ENCODE measurements at places on chromosomes 2 and 18.

- DNase-seq = peak; percentile 91
Measured at GRCh38 chr2:72115110-72116080, 32.3 kb downstream of the CYP26B1 start.

DNA sequence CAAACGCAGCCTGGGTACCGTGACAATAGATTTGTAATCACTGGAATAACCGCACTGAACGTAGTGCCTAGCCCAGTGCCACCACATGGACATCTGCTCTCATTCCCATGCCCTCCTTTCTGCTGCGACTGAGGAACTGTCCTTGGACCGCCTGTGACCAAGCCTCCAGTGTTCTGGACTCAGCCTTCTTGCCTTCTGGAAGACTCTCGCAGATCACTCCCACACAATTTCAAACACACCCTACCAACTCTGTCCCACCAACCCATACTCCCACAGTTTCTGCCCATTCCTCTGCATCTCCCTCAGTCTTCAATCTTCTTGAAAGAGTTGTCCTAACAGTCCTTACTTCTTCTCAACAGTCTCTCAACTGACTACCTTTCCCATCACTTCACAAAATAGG, 2.1 kb downstream of the RNF149 start:
- no peak for DNase-seq

DNA sequence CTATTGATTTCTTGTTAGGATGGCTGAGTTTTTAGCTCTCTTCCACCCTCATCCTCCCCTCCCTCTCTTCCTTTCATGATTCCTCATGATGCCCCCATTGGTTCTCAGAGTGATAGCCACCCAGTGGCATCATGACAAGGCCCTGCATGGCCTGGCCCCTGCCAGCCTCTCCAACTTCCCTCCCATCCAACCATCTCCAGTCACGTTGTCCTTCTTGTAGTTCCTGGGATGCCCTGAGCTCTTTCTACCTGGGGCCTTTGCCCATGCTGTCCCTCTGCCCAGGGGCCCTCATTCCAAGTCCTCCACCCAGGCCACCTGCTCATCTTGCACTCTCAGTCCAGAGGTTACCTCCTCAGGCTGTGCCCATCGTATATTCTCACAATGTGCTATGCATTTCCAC, 247.5 kb downstream of the TFCP2L1 start:
- DNase-seq = no peak

- DNase-seq = no peak
Measured at GRCh38 chr2:179671043-179671981, 190.1 kb downstream of the ZNF385B start.

- DNase-seq = no peak
Measured at GRCh38 chr18:37448946-37449345, 116.7 kb downstream of the CELF4 start.

DNA sequence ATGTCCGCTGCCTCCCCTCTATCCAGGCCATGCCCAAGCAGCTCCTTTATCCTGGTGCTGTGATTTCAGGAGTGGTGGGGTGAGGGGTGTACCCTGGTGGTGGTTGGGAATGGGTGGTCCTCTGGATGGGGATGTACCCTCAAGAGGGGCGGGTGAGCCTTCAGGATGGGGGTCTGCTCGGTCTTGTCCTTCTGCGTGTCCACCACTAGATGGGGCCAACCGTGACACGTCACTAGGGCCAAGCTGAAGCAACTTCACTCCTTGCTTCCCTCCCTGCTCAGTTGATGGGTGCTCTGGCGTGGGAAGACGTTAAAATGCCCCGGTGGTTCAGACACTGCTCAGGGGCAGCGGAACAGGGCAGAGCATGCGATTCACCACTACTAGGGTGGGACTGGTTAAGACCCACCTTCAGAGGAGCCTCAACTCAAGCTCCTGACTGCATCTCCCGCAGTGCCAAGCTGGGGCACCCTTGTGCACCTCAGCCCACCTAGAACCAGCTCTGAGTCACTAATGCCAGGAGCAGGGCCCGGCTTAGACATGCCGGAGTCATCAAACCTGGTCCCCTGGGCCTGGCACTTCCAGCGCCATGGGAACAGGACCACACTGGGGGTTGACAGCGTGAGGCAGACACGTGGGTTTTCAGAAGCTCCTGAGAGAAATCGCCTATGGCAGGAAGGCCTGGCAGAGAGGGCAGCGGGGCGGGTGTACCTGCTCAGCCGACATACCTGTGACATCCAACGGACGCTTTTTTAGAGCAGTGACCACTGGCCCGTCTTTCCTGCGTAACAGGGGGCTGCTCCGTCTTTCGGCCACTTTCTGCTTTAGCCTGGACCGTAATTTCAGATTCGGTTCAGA, 256.7 kb downstream of the HDAC4 start:
- peak; percentile 47 for DNase-seq

DNA sequence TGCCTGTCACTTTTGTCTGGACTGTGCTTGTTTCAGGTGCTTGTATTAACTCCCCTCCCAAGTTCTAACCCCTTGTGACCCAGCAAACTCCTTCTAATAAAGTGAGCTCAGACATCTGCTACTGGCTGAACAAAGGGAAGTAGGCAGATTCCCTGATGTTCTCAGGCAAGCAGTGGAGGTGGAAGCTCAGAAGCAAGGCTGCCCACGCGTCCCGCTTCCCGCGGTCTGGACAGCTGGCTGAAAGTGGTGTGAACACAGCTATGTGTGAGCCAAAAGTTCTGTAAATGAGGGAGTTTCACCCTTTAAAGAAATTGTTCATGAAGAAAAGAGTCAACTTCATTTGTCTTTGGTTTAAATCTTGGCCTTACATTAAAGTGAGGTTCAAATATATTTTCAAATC, 40.0 kb downstream of the NAPG start:
- no peak for DNase-seq

DNA sequence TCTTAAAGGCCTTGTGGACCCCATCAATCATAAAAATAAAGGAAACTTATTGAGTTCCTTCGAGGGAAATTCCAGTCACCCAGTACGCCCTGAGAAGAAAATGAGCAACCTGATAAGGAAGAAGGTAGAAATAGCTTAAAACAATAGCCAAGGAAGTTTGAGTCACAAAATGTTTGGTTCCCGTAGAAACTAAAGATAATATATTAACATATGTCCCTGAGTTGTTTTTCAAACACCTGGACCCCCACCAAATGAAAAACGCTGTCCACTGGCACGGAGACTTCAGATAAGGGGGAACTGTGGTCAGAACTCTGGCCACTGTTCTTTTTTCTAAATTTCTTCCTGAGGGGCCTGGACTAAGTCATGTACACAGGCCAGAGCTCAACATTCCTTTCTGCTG, 669.1 kb downstream of the ADCYAP1 start:
- DNase-seq = no peak

DNA sequence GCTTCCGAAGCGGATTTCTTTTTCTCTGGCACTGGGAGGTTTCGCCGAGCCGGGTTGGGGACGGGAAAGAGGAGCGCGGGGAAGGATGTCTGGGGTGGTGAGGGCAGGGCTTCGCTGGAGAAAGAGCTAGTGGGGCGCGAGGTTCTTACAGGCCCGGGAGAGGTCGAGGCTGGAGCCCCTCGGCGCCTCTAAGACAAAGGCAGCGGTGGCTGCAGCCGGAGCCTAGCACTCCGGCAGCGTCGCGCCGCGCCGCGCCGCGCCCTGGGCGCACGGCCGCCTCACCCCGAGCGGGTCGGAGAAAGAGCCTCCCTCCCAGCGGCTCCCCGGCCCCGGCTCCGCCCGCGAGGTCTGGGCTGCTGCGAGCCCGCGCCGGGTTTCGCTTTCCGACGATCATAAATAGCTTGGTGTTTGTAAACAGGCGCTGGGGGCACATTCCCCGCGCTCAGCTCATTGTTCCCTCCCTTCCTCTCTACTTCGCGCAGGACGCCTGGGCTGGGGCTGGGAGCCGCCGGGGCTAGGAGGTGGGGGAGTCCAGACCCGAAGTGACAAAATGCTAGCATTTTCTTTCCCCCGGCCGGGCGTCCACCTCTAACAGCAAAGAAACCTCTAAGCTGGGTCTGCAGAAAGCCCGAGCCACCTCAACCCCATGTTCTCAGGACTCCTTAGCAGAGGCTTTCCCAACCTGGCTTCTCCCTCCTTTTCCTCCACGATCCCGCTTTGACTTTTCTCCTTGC, 813 bp upstream of the MEIS1 start:
- DNase-seq = peak; percentile 72

DNA sequence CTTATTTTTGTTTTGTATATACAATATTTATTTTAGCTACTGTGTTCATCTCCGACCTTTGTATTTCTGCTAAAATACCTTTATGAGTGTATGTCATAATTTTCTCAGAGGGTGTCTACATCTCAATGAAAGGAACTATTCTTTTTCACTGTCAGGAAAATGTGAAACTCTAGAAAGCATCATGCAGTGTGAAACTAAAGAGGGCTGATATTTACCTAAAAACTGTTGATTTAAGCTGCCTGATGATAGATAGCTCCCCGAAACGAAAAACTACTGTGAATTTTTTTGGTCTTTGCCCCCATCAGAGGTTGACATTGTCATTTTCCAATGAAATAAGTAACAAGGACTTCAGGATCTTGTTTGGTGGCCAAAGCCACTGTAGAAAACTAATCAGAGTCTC, 38.8 kb downstream of the TMEM178A start:
- no peak for DNase-seq

- no peak for DNase-seq
Measured at GRCh38 chr18:8097927-8098326, 511.3 kb upstream of the RAB12 start.

DNA sequence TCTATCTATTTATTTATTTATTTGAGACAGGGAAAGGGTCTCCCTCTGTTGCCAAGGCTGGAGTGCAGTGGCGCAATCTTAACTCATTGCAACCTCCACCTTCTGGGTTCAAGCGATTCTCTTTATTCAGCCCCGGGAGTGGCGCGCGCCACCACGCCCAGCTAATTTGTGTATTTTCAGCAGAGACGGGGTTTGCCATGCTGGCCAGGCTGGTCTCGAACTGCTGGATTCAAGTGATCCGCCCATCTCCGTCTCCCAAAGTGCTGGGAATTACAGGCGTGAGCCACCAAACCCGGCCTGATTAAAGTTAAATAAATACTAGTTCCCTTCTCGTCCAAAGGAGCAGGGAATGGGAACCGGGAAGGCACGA, 4.2 kb upstream of the CTDSP1 start:
- DNase-seq = no peak

DNA sequence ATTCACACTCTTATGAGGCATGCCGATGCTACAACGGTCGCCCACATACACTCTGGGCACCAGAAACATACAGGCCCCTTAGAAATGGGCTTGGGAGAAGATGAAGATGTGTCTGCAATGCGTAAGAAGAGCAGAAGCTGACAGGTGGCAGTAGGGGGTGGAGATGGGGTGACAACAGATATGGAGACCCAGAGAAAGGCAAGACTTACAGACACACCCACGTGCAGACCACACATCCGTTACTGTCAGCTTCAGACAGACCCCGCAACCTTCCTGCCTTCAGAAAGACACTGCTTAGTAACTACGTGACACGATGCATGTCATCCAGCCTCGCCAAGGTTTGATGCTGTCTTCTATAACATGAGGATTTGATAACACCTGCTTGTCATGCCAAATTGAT, 89.5 kb downstream of the ZFP36L2 start:
- DNase-seq = no peak

DNA sequence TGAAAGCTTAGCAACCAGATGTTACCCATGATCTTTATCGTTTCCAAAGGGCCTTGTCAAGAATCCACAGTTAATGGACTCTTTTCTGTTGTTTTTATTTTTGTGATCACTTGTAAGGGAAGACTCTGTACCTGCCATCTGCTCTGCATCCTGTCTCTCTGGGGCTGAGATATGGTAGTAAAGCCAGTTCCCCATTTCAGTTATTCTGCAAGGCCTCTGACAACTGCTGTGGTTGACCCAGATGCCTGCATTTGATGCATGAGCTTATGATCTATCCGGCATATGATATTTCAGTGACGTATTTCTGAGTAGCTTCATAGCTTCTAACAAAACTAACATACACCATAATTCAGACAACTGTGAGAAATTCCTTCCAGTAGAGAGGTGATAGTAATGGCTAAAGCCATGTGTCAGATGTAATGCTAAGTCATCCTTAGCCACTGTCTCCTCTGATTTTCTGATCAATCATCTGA, 105.1 kb downstream of the TPO start:
- no peak for DNase-seq

- DNase-seq = no peak
Measured at GRCh38 chr2:151520976-151521375, 111.3 kb downstream of the RIF1 start.

- DNase-seq = no peak
Measured at GRCh38 chr2:241970716-241971115, 101.2 kb downstream of the RTP5 start.

- DNase-seq = peak; percentile 36
Measured at GRCh38 chr2:101356521-101356920, 30.8 kb downstream of the CREG2 start.

- peak; percentile 65 for DNase-seq
Measured at GRCh38 chr18:55152801-55153200, 193.5 kb upstream of the CCDC68 start.

GRCh38 chr2:67566958-67567635, 170.0 kb downstream of the ETAA1 start:
- no peak for DNase-seq

DNA sequence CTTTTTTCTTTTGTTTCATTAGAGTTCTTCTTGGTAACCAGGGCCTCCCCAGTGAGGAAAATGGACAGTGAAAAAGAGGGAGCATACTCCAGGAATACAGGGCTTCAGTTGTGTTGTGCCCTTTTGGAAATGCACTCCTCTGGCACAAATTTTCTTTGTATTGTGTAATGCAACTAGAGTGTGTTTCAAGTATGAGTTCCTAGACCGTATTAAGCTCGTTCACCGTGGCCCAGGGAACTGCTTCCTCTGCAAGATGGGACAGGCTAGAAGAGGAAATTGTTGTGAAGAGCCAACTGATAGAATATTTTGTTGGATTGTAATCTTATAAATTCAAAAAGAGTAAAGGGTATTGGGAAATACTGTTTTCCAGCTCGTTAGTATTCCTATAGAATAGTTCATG, 137.2 kb upstream of the TTC39C start:
- DNase-seq = no peak

- DNase-seq = no peak
Measured at GRCh38 chr2:239299218-239299939, 101.4 kb downstream of the HDAC4 start.

DNA sequence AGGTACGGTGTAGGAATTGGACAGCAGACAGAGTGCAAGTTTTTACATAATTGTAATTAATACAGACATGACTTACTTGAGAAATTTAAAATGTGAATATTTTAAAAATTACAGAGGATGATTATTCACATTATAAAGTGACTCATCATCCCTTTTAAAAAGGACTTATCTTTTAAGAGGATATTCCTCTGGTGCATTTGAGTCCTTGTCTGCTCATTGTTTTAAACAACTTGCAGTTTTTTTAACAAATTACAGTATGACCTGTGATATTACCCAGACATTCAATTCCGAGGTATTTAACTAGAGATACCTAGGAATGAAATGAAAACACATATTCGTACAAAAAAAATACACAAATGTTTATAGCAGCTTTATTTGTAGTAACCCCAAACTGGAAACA, 38.0 kb downstream of the SPTBN1 start:
- no peak for DNase-seq

- DNase-seq = peak; percentile 58
Measured at GRCh38 chr18:69528435-69528834, 127.7 kb downstream of the DOK6 start.

- DNase-seq = peak; percentile 38
Measured at GRCh38 chr2:239261796-239262483, 138.9 kb downstream of the HDAC4 start.
